ENCODE measurements at places on chromosomes 6 and 20.

DNA sequence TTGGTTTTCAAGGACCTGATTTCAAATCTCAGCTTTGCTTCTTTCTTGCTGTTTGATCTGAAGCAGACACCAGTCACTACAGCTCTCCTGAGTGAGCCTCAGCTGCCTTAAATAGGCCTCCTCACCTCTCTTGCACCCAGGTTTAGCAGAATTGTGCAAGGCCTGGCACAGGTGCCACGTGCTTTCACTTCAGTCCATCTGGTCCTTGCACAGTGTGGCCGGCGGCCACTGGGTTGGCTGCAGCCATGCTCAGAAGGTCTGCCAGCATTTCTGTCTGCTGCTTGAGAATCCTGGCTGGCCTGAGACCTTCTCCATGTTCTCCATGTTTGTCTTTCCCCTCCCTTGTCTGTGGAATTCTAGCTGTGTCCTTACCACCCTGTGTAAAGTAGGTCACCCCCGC, 14.5 kb upstream of the DAAM2 start:
- no peak for DNase-seq

- no peak for DNase-seq
Measured at GRCh38 chr20:59585714-59586409, 18.5 kb upstream of the PHACTR3 start.

GRCh38 chr20:15613530-15613929, 959.7 kb downstream of the KIF16B start:
- no peak for DNase-seq

- no peak for DNase-seq
Measured at GRCh38 chr20:46571418-46571817, 21.0 kb upstream of the OCSTAMP start.

- DNase-seq, result no peak
Measured at GRCh38 chr6:50851049-50851845, 32.6 kb downstream of the TFAP2B start.

GRCh38 chr6:107864226-107865127, 40.4 kb upstream of the SCML4 start:
- DNase-seq, result no peak

DNA sequence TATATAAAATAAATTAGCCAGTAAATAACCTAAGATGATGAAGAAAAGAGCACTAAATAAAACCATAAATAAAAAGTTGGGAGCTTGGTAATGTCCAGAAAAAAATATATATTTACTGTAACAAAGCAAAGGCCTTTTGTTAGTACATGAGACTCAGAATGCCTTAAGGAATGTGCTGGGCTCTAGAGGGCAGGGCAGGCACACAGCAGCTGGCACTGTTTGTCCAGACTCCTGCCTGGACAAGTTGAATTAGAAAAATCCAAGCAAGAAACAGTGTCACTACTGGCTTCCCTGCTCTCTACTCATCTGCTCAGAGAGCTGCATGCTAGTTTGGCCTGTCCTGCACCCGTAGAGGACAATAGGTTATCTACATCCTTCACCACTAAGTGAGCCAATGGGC, 8.8 kb downstream of the DEFB129 start:
- DNase-seq, result no peak

DNA sequence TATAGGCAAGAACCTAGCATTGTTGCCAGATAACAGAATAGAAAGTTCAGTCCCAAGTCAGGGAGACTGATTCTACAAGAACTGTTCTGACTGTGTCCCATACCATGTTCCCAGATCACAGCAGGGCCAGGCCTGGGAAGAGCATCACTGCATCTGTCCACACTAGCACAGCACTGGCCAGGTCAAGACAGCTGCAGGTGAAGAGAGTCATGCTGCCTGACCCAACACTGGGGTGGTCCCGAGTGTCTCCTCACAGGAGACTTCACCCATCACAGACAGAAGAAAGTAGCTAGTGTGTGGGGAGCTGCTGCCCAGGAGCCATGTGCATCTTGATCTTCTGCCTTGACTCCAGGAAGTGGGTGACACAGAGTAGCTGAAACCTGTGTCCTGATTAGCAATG, 1.3 kb upstream of the CST9L start:
- no peak for DNase-seq

DNA sequence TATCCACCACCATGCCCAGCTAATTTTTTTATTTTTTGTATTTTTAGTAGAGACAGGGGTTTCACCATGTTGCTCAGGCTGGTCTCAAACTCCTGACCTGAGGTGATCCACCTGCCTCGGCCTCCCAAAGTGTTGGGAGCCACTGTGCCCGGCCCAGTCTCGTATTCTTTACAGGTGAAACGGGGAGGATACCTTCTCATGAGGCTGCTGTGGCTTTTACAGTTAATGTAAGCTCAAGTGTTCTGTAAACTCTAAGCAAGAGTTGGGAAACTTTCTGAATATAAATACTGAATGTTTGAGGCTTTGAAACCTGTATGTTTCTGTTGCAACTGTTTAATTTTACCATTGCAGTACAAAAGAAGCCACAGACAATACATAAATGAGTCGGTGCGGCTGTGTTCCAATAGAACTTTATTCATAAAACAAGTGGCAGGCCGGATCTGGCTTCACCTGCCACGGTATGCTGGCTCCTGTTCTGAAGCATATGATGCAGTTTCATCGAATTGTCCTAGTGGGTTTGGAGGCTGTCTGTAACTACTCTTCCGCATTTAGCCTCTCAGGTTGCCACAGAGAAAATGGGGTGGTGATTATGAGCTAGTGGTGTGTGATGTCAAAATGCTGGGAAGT, 192.5 kb upstream of the ZFP64 start:
- no peak for DNase-seq

GRCh38 chr20:62039738-62040137, 25.9 kb downstream of the TAF4 start:
- DNase-seq, result no peak

DNA sequence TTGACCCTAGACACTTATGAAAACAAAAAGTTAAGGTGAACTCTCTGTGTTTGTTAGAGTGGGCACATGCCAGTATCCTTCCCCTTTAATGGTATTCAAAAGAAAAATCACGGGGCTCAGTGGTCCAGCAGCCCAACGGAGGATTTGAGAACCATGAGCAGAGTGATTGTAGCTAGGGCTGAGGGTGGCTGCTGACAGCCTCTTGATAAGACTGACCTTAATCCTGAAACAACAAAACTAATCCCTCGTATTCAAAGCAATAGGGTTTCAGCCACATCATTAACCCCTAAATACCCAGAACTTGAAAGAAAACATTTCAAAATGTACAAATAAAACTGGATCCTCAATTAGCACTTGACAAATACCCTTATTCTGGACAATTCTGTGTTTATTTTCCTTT, 95.1 kb downstream of the SNAP25 start:
- no peak for DNase-seq

- no peak for DNase-seq
Measured at GRCh38 chr20:3797592-3798372, 1.7 kb downstream of the CDC25B start.

GRCh38 chr6:167506443-167507301, 181.8 kb downstream of the TTLL2 start:
- no peak for DNase-seq

GRCh38 chr6:159608961-159609651, 83.9 kb downstream of the SOD2 start:
- no peak for DNase-seq

DNA sequence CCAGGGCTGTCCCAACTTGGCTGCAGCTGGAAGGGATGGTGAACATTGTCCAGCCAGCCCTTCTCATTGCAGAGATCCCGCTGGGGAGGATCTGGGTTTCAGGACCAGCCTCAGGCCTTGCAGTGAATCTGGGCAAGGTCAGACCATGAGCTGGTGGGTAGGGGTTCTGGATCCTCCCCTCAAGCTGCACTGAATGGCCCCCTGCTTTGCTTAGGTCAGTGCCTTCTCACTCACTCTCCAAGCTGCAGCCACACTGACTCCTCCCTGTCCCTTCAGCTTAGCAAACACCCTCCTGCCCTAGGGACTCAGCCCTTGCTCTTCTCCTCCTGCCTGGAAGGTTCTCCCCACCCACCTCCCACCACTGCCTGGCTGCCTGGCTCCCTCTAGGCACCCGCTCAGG, 95.3 kb upstream of the KCNG1 start:
- no peak for DNase-seq

GRCh38 chr6:123849406-123849805, 45.7 kb downstream of the NKAIN2 start:
- DNase-seq, result no peak

DNA sequence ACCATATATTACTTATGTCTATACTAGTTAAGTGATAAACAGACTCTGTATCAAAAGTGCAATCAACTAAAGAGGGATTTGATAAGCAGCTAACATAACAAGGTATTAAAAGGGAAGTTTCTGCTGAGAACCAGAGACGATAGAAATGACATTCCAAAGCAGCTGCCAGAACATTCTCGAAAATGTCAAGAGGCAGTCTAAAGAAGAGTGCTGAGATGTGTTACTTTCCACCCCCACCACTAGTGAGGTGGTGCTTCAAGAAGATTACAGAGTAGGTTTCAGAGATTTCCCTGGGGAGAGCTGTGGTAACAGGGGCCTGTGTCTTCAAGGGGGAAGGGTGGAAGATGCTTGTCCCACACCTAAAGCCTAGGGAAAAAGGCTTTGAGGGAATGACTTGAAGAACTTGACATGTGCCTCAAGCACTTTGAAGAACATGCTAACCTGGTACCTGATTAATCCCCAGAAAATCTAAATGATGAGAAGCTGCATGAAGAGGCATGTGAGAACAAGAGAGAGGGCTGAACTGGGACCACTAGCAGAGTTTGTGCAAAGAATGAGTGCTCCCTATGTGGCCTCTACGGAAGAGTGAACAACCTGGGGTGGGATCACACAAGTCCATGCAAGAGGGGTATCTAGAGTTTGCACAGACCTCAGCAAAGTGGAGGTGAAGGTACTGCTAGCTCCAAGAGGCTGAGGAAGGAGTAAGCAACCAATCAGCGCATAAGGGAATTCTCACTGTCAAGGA, 5.0 kb downstream of the FAM184A start:
- DNase-seq, result no peak

GRCh38 chr6:158766621-158767455, 52.3 kb downstream of the EZR start:
- no peak for DNase-seq

- no peak for DNase-seq
Measured at GRCh38 chr20:63657260-63657936, 714 bp upstream of the RTEL1 start.

DNA sequence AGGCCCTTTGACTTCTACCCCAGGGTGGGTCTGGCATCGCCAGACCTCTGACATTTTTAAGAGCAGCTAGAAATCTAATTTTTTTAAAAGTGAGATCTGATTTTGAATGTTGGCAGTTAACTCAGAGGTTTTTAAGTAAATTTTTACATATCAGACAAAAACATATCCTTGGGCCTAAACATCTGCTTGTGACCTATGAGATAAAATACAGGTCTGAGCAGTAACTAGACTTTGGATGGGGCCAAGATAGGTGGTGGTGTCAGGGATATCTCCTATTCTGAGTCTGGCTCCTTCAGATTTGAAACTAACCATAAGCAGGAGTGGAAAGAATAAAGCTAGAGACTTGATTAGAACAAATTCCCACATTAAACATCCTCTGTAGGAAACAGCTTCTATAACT, 17.6 kb downstream of the RALY start:
- DNase-seq, result no peak

GRCh38 chr20:53352727-53353440, 240.8 kb downstream of the ZNF217 start:
- DNase-seq, result no peak

DNA sequence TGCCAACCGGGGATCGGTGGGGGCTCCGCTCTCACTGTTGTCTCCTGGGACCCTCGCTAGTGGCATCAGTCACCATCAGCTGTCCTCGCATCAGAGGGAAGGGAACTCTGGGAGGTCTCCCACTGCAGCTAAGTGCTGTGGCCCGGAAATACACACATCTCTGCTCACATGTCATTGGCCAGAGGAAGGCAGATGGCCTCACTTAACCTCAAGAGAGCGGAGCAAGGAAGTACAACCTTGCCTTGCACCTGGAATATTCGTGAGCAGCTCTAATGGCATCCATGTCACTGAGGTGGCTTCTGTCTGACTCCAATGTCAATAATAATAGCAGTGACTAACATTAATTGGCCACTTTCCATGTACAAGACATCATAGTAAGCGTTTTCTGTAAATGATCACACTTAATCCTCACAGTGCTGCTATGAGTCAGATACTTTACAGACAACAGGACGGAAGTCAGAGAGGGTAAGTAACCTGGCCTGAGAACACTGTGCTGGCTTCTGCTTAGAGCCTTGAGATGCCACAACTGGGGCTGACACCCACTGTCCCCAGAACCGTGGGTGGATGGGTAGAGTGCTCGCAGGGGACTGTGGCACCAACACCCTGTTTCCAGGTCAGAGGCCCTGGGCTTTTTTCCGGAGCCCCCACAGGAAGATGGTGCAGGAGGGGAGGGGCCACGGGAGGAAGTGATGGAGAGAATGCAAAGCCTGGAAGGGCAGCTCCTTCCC, 6.0 kb downstream of the LHFPL5 start:
- no peak for DNase-seq

- no peak for DNase-seq
Measured at GRCh38 chr20:10404023-10404628, 29.9 kb downstream of the MKKS start.

GRCh38 chr20:5859608-5860007, 90.7 kb downstream of the TRMT6 start:
- no peak for DNase-seq

GRCh38 chr6:169190970-169191369, 62.7 kb downstream of the THBS2 start:
- DNase-seq, result no peak

DNA sequence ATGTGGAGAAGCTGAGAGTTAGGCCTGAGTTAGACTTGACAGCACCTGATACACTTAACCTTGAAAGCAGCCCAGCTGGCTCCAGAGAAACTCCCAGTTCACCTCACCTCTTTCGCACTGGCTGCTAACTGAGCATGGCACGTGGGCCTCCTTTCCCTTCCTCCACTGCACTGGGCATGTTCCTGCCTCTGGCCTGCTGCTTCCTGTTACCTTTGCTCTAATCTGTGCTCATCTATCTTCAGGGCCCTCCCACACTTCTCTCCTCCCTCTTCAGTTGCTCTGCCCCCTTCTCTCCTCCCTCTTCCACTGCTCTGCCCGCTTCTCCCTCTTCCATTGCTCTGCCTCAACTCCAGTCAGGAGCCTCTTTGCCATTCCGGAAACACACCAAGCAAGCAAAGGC, 13.7 kb upstream of the UBE2V1 start:
- DNase-seq, result no peak

- no peak for DNase-seq
Measured at GRCh38 chr6:12661432-12662089, 55.0 kb upstream of the PHACTR1 start.

GRCh38 chr6:7042654-7043545, 64.9 kb upstream of the RREB1 start:
- DNase-seq, result no peak

Data from stimulated activated CD4-positive, alpha-beta T cell treated with anti-CD3 and anti-CD28 coated beads, TNF-alpha, amount 100 ng/mL, for 48 hours (primary cell).